NCI-H1436 treated with DMSO at 0.1 percent for 48 hours (cell line): ENCODE measurements at places on chromosomes 2 and 18.

DNA sequence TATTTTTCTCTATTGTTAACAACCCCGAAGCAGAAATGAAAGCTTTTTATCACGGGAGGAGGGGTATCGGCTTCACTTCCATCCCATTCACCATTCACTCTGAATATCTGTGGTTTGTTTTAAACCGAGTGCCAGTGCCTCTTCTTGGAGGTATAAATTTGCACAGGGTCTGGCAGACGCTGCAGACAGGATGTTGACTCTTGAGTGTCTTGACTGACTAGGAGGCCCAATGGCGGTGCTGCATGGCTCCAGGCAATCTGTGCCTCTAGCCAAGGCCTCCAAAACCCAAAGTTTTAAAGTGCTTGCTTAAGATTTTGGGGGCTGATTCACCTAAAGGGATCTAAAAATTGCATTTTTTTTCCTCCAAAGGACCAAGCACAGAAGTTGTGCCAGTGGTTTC is 183.8 kb downstream of the LTBP1 start:
- DNase-seq: no peak

GRCh38 chr2:194291104-194291503 is 1365.9 kb upstream of the SLC39A10 start:
- DNase-seq: no peak

DNA sequence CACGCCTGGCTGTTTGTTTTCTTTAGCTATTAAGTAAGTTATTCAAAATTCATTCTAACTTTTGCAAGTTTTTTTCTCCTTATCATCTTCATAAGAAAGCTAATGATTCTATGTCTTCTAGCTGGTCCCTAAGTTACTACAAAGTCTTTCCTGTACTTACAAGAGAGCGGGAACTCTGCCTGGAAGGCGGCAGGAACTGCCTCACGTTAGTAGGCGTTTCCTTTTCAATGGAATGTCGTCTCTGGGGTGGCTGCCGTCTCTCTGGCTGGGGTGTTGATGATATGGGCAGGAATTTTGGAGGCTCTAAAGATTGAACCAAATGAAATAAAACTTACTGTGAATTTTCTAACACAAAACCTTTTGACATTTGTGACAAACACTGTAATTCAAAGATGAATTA is 55.5 kb downstream of the PRELID3A start:
- no peak for DNase-seq

DNA sequence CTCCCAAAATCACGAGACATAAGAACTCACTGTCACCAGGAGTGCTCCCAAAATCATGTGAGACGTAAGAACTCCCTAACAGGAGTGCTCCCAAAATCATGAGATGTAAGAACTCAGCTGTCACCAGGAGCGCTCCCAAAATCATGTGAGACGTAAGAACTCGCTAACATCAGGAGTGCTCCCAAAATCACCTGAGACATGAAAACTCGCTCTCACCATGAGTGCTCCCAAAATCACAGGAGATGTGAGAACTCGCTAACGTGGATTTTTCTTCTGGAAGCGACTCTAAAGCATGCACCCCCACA is 53.1 kb downstream of the CTDP1 start:
- no peak for DNase-seq

DNA sequence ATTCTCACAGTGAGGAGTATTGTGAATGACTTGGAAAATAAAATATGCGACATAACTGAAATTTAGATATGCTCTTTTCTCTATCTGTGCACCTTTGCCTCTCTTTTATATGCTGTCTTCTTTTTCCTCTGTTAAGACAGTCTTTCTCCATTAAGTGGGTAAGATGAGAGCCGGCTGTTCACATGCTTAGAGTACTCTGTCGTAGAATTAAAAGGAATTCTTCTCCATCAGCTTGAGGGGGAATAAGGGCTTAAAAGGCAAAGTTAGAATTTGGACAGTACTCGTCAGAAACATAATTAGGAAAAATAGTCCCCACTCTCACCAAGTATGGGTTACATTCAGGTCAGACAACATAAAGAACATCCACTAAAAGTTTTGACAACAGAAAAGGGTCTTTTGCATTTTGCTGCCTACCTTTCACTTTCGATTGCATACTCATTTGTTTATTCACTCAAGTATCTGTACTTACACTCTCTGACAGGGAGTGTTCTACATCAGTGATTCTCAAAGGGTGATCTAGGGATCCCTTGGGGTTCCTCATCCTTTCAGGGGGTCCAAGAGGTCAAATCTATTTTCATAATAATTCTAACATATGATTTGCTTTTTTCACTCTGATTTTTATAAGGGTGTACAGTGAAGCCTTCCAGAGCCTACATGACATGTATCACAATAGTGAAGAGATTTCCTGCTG is 48.0 kb downstream of the ARHGAP15 start:
- peak; percentile 8 for DNase-seq

DNA sequence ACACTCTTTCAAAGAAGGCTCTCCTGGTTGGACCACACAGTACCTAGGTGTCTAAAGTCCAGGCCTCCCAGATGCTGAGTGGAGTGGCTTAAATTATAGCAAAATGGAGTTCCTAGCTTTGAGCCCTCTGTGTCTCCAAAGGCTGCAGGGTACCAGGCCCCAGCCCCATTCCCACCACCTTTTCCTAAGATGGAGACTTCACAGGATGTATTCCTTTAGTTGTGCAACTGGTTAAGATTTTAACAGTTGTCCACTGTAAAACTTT is 4.9 kb downstream of the SMAD7 start:
- no peak for DNase-seq

DNA sequence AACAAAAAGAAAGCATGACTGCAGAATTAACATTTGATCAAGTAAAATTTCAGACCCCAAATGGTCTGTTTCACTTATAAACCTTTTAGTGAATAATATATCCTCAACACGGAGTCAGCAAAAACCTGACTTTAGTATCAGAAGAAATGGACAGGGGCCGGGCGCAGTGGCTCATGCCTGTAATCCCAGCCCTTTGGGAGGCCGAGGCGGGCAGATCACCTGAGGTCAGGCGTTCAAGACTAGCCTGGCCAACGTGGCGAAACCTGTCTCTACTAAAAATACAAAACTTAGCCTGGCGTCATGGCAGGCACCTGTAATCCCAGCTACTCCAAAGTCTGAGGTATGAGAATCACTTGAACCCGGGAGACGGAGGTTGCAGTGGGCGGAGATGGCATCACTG is 3.0 kb downstream of the OR6B3 start:
- no peak for DNase-seq

DNA sequence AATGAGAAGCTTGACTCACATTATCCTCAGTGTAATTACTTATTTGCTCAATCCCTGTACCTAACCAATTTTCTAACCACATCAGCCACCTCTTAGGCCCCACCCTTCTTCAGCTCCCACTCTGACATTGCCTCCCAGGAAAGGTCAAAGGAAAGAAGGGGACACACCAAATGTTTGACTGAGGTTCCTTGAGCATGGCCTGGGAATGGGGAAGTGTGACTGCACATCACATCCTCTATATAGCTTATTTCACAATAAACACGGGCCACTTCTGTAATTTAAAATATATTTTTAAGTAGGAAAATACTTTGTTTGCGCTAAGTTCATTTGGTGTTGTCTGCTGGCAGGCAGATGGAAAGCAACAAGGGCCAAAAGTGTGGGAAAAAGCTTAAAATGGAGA is 3.0 kb upstream of the FIGLA start:
- no peak for DNase-seq

DNA sequence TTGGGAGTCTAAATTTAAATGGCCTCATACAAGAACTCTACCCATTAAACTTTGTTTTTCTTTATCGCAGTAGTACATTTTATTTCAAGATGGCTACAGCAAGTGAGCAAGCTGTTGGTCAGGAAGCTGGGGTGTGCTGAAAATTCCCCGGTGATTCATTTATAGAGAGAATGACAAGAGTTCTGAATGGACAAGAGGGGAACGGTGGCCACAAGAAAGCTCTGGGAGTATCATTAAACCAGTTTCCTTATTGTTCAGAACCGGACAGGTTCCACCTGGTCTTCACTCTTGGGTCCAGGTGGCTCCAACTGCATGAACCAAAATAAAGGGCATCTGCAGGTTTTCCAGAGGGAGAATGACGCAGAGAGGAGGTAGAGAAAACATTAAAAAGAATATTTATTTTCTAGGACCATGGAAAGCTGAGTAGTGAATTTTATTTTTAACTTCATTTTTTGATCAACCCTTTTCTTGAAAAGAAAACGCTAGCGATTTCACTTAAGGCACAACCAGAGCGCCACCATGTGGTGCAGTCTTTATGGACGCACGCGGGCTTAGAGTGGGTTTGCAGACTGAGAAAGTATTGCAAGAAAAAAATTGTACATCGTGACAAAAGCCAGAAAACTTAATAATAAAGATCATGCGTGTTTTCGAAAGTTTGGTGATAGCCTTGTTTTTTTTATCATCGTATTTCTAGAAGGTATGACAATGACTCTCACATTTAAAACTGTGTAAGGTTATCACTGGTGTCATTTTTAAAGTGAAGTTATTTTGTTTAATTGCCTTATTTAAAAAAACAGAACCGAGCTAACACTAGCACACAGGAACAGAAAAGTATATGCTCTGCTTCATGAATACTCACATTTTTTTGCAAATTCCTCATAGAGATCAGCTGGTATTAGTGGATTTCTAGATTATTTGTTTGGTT is 97.9 kb upstream of the NOL4 start:
- no peak for DNase-seq

DNA sequence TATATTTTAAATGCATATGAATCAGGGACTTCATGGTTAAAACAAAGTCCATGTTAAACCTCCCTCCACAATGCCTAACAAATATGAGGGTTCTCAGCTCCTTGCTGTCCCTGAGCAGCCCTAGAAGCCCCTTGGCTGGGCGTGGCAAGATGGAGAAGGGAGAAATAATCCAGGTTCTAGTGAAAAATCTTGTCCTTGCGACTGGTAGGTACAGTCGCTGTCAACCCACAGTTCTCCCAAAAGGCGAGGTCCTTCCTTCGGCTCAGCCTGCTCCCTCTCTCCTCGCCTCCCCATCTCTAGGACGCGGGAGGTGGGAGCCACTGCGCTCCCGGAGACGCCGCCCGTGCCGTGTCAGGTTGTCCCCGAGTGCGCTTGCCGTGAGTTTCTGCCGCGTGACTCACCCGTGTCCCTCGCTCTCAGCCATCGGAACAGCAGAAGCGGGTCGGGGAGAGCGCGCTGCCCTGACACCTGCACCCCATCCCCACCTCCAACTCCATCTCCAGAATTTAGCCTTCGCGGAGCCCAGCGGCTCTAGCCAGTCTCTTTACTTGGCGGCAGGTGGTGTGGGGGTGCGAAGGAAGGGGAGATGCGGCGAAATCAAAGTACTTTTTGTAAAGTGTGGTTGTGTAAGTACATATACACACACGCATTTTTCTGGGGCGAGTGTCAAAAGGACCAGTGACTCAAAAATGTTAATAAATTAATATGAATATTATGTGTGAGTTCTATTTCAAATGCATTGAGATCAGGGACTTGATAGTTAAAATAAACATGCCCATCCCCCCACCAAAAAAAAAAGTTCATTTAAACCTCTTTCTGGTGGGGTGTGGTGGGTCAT is 65.1 kb upstream of the TMEM17 start:
- no peak for DNase-seq

DNA sequence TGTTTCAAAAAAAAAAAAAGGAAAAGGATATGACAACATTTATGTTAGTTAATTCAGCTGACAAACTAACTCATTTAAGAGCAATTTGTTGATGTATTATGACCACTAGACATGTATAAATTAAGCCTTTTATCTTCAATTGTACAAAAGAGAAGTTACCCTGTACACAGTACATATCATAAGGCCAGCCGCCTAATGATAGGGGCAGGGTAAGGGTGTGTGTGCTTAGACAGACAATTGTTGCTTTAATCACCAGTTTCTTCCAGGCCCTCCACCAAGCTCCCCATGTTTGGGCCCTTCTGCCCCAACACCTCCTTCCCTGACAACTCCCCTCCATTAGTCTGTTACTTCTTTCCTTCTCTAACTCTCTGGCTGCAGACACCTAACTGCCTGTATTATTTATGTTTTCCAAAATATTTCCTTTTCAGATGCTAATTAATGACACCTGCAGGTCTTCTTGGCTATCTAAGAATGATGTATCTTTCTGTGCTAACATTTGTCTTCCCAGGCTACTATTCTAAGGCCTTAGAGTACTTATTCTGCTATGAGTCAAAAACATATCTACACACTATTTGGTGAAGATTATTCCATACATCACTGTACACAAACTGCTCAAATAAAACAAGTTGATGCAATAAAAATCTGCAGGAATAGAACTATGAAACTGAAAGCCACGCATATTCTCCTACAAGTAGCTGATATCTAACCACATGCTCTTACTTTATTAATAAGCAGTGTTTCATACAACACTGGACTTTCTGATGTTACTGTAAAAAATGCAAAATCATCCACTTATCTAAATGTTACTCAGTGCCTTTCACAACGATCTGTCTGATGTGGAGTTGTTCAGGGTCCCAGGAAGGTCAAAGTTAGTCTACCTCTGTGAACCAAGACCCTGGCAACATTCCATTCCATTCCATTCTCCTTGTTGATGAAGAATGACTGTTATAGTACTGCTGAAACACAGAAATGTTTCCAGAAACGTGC is 26.4 kb downstream of the TMEM131 start:
- no peak for DNase-seq

DNA sequence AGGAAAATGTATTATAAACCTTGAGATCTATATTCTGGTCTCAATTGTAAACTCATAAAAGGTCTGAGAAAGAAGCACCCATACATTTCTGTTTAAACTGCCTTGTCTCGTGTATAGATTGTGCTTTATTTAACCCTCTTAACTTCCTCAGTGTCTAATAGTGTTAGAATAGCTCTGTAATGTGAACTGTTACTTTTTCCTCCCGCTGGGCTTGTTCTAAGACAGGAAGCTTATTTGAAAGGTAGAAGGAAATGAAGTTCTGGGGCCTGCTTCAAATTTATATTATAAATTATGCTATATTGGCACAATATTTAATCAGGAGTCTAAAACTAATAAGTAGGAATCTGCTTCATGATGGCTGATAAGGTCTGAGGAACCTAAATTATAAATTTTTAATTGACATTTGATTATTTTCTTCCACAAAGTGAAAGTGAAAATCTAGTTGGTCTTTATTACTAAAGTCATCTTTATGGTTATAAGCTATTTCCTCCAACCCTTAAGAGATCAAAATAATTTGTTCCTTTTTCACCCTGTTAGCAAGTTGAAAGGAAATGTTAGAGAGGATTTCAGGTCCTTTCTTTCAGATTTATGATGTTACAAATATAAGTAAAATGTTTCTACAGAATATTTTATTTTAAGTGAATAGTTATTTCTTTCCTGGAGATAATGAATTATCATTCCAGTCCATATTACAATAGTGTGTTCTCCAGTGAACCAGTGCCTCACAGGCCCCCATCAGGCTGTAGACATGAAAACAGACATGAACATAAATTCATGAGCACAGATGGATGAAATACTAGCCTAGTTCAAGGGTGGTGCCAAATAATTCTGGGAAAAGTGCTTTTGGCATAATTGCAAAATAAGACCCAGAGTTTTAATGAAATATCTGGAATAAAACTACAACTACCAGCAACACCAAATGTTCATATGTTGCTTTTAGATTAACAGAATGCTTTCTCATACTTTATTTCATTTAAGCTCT is 7.9 kb downstream of the MFSD6 start:
- DNase-seq: no peak
